ENCODE measurements at places on chromosomes 4 and X.

DNA sequence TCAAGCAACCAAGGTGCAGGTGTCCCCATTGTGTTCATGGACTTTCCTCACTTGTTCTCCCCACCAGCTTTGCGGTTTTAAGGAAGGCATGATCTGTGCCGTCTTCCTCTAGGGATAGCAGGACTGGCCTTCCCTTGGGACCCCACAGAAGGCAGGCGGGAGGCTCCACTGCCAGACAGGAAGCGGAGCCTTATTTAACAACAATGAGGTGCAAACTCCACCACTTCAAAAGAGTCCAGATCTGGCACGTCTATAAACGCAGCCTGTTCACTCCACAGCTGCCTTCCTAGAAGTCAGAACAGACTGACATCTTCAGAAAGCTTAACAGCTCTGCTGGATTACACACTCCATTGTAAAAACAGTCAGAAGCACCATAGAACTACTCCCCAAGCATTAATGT, 1.7 kb upstream of the GPR143 start:
- DNase-seq = peak; percentile 10

- no peak for DNase-seq
Observed at GRCh38 chr4:77631276-77631675, 25.7 kb downstream of the CXCL13 start.

DNA sequence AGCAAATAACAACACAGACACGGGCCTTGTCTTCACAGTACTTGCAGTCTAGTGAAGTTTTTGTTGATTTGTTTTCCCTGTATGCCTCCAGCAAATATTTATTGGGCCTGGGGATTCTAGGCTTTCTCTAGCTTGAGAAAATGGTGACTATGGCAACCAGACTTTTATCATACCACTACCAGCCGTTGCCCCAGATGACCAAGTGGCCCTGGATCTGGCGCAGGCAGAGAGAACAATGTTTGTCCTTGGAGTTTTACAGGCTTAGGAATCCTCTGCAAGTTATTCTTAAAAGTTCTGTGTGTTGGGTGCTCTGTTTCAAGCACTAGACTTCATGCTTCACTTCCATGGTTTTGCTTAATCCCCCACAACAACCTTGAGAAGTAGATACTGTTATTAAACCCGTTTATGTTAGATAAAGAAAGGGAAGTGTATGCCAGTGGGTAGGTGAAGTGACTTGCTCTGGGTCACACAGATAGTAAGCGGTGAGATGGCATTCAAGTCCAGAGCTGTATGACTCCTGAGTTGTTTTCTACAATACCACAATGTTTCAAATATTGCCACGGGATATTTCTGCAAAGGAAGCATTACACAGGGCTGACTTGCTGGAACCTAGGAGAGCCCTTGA, 94.6 kb downstream of the AKAP4 start:
- no peak for DNase-seq

DNA sequence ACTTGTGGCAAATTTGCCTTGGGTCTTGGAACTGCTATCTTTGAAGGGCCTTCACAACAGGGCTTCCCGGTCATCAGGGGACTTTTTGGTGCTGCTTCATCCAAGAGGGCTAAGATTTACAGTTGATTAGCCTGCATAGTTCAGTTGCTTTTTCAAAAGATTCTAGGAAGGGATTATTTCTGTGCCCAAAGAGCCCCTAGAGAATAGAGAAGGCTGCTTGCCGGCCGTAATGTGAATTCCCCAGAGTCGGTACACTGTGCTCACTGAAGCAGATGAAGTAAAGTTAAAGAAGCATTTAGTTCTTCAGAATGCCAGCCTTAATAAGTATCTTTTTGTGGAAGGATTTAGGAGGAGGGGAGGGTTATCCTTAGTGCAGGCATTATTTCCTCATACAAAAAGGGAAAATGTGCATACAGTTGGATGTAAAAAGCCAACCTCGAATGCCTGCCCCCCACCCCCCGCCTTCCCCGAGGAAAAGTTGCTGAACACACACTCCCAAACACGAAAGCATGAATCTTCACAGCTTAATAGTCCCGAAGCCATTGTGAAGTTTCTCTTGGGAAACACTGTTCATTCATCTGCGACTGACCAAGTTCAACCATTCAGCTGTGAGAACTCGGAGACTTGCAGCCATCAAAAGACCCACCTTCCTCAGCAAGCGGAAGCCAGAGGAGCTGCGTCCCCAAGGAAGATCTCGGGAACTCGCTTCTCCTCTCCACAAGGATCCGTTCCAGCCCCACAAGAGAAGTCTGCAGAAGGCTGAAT, 47.6 kb downstream of the ANOS1 start:
- DNase-seq = no peak
